ENCODE measurements at places on chromosomes 2 and 18.

- no peak for DNase-seq
Measured at GRCh38 chr18:8536231-8536630, 73.0 kb upstream of the RAB12 start.

- DNase-seq = no peak
Measured at GRCh38 chr2:17578466-17578928, 38.0 kb downstream of the VSNL1 start.

DNA sequence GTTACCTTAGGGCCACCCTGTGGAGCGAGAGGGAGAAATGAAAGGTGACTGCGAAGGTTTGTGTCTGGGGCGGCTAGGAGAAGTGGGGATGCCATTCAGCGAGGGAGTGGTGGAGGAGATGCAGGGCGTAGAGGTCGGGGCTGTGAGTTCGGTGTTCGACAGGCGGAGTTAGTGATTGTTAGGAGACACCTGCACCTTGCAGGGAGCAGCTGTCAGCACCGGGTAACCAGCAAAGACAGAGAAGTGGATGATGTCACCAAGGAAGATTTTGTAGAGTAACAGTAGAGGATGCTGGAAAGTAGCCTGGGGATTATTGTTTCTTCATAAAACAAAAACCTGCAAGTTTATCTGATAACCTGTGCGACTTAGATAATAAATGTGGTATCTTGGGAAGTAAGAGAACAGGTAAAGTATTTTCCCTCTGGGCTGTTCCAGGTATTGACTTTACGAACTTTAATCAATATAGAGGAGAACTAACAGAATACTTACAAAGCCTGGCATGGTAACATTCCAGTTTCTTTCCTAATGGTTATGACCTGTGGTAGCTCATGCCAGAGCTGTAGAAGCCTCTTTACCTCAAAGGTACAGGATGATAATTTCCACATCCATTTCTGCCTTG lies 63.8 kb downstream of the SPTBN1 start:
- no peak for DNase-seq

GRCh38 chr2:20608666-20609348 lies 42.1 kb downstream of the HS1BP3 start:
- DNase-seq = no peak

GRCh38 chr2:205545971-205546816 lies 136.1 kb upstream of the NRP2 start:
- DNase-seq = no peak

GRCh38 chr2:17976871-17977746 lies 98.6 kb downstream of the KCNS3 start:
- DNase-seq = peak; percentile 99

DNA sequence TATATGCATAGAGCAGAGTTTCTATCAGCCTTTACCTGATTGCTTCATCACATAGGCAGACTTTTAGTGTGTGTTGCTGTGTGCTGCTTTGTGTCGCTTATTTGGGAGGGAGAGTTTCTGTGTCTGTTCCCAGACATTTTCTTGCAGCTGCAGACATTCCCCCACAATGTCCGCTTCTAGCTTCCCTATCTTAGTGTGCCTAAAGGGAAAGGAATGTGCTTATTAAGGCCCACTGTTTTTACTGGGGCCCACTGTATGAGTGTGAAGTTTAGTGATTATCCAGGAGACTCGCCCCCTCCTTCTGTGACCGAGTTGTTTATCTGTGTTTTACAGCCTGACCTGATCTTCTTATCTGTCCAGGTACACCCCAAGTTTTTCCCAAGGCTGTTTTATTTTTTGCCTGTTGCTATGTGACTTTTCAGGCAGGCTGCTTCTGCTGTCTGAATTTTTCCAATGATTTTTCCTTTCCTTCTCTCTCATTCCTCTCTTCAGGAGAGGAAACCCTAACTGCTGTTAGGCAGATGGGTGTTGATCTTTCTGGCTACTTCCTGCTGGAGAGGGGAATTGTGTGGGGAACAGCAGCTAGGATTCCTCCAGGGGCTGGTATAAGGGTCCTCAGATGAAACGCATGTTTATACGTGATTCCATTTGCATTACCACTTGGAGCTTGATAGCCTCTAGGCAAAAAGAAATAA lies 47.6 kb downstream of the STK17B start:
- DNase-seq = peak; percentile 32

DNA sequence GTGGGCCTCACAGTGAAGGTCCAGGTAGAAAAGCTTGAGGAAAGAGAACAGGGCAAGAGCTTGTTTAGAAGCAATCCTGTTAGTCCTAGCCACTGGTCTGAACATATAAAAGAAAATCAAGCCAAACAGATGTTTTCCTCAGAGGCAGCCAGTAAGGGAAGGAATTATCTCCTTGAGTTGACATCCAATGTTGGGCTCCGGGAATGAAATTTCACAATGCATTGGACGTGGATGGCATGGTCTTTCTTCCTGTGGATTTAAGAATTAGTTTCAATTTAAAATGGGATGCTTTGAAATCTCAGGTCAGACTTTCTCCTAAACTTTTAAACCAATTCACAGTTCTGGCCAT lies 92.1 kb downstream of the ACKR3 start:
- DNase-seq = no peak

DNA sequence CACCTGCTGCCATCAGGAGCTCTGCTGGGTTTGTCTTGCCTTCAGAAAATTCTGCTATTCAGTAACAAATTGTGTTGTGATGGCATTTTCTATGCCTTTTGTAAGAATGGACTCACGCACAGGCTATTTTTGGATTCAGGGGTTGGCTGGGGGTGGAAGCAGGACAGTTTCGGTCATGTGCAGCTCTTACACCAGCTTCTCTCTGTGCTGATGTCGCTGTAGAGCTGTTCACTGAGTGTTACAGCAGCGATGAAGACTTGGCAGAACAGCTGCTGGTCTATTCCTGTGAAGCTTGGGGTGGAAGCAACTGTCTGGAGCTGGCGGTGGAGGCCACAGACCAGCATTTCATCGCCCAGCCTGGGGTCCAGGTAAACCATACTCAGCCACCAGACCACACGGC lies 49.2 kb downstream of the TRPM8 start:
- peak; percentile 95 for DNase-seq

DNA sequence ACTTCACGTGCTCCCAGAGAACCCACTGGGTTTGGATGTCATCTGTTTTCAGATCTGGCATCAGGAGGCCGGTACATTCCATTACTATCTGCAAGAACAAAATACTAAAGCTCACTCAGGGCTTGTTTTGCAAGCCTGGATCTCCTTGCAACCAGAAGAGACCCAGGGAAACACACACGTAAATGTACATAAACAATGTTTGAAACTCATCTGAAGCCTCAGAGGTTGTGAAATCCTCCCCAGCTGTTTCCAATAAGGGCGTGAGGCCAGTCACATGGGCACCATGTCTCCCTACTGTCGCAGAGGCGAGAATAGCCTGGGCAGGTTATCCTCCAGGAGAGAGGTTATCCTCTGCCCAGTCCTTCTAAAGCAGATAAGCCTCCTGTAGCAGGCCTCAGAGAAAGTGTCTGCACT lies 186.9 kb downstream of the GFPT1 start:
- DNase-seq = peak; percentile 47

DNA sequence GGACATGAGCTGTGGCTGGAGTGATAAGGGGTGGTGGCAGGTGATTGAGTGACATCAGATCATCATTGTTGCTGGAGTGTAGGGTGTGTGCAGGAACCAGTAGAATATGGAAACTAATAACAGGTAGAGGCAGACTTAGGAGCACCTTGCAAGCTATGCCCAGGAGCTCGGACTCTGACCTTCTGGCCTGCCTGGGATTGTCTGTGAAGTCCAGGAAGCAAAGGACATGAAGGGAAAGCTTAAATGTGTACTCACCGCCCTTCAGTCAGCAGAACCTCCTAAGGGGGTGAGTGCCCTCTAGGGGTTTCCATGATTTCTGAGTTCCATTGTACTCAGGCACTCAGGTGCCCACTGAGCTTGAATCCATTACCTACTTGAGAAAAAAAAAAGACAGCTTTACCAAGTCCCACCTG lies 104.2 kb downstream of the CRIM1 start:
- peak; percentile 60 for DNase-seq

DNA sequence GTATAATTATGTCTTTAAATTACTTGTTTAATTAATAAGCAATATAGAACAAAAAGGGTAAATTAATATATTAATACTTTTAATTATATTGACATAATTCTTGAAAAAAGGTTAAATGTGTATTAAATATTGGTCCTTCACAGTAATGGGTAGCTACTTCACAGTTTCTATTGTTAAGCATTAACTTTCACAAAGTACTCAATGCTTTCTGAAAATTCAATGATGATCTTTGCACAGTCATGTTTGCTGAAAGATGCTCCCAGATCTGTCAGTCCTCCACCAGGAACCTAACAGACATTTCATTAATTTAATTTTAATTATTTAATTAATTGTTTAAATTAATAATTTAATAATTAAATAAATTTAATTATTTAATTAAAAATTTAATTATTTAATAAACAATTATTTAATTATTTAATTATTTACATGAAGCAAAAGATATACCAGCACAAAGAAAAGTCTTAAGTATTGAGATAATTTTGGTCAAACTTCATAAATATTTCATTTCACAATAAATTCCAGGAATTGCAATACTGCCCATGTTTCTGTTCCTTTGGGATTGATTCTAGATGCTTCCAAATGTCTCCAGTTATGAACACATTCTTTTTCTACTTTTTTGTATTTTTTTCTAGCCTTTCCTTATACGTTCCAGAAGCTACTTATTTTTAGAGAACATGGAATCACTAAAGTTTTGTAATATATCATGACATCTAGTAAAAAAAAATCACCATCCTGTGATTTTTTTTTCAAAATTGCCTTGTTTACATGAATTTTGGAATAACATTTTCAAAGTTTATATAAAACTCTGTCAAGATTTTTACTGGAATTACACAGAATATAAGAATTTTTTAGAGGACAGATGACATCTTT lies 46.5 kb downstream of the TMEM18 start:
- DNase-seq = no peak

- DNase-seq = no peak
Measured at GRCh38 chr2:135230150-135230549, 178.1 kb downstream of the RAB3GAP1 start.

DNA sequence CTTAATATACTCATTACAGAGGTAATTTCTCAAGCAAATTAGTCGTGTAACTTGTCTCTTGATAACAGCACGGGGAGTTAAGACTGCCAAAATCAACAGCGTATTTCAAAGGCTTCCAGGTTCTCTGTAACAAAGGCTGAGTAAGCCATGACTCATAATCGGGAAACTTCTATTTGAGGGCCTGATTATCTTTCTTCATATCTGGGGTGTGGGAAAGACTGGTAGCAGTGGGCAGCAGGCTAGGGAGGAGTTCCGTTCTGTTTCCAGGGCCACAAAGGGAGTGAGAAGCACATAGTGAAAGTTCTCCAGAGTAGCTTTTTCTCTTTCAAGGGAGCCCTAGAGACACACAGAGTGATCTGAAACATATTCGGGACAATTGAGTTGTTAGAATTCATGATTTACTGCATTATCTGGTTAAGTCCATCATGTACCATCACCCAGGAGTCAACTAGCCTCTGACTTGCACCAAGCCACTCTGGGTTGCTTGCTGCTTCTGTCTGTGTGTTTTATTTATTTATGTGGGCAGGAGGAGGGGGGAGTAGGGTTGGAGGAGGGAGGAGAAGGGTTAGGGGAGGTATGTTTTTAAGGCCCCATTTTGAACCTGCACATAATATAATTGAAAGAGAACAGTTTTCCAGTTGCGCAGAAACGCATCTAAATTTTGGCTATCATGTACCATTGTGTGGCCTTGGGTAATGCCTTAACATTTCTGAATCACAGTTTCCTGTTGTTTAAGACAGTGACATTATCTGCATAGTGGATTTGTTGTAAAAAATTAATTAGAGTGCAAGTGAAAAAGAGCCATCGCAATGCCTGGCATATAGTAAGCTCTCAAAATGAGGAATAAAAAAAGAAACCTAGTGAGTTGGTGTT lies 80.5 kb upstream of the ITPRID2 start:
- DNase-seq = peak; percentile 87

- no peak for DNase-seq
Measured at GRCh38 chr18:24567199-24567598, 106.8 kb downstream of the HRH4 start.

GRCh38 chr2:145906354-145906753 lies 1386.4 kb upstream of the ZEB2 start:
- DNase-seq = peak; percentile 10

DNA sequence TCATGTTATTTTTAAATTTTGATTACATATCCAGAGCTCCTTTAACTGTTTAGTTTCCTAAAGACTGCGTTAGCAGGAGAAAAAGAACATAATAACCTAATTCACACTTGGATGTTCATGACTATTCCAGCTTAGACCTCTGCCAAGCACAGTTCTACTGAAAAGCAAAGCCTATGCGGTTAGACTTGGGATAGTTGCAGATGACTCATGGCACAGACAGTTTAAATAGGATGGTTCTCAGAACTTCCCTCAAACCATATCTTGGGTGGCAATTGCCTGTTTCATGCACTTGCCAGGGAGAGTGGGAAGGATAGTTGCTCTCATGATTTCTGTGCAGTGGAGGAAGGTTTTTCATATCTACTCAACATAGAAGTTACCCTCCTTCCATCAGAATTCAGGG lies 149.7 kb upstream of the KLHL29 start:
- peak; percentile 71 for DNase-seq

DNA sequence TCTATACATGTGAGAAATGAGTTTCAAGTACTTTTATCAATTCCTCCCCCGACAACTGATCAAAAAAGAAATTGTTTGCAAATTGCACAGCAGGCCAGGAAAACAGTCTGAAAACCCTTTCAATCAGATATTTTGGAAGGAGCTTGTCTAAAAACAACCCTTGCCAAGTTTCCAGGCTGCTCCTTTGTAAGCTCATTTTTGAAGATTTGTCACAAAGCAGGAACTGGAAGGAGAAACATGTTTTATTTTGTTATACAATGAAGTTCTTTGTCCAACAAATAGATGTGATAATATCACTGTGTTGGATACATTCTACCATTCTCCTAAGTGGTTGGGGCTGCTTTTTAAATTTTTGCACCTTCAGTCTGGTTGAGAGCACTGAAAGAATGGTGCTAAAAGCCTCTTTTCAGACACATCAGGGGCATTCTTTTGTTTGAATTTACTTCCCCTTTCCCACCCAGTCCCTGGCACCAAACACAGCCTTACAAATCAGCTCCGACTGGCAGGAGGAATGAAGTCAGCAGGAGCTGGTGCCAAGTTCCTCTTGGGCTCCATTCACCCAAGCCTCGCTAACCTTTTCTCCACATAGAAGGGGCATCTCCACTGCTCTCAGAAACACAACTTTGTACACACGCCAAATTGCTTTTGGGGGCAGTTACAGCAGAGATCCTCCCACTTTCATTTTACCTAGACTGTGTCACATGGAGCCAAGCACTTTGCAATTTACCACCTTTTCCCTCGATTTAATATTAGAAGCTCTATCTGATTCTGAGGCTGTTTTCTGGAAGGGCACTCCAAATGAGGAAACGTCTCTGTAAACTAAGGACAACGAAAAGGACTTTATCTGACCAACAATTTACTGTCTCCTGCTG lies 88.0 kb downstream of the C1D start:
- DNase-seq = no peak

- DNase-seq = peak; percentile 36
Measured at GRCh38 chr2:127101048-127101611, 5.8 kb downstream of the BIN1 start.

GRCh38 chr18:35577045-35577848 lies 4.3 kb upstream of the GALNT1 start:
- DNase-seq = peak; percentile 33

GRCh38 chr18:62716619-62717168 lies 1.4 kb downstream of the PHLPP1 start:
- peak; percentile 44 for DNase-seq

Data from myocyte (in vitro differentiated cells).